HuH-7.5 (cell line): ENCODE measurements at places on chromosomes 1 and 21.

- no peak for DNase-seq
Observed at GRCh38 chr1:85599076-85599491, 18.5 kb downstream of the CCN1 start.

DNA sequence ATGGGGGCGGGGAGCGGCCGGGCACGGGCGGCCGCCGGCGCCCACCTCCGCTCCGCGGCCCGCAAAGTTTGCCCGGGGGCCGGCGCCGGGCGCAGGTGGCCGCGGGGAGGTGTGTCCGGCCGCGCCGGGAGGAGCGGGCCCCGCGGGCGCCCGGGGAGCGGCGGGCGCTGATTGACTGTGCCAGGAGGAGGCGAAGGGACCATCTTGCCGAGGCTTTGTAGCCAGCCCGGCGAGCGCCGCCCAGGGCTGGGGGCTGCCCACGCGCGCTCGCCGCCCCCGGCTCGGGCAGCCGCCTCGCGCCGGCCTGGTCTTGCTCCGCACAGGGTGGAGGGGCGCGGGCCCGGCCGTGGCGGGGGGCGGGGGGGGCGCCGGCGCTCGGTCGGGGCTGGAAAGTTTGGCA, 432 bp downstream of the EPHB2 start:
- DNase-seq = no peak

GRCh38 chr1:247681288-247681897, 1.9 kb upstream of the OR13G1 start:
- peak; percentile 6 for DNase-seq

DNA sequence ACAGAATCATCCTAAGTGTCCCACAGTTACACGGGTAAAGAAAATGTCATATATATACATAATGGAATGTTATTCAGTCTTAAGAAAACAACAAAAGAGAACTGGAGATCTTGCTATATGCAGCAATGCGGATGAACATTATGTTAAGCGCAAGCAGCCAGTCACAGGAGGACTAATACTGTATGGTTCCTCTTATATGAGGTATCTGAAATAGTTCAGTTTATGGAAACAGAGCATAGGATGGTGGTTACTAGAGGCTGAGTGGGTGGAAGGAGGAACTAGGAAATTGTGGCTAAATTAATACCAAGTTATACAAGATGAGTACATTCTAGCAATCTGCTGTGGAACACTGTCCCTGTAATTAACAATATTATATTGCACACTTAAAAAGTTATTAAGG, 834.3 kb downstream of the KCNT2 start:
- no peak for DNase-seq

DNA sequence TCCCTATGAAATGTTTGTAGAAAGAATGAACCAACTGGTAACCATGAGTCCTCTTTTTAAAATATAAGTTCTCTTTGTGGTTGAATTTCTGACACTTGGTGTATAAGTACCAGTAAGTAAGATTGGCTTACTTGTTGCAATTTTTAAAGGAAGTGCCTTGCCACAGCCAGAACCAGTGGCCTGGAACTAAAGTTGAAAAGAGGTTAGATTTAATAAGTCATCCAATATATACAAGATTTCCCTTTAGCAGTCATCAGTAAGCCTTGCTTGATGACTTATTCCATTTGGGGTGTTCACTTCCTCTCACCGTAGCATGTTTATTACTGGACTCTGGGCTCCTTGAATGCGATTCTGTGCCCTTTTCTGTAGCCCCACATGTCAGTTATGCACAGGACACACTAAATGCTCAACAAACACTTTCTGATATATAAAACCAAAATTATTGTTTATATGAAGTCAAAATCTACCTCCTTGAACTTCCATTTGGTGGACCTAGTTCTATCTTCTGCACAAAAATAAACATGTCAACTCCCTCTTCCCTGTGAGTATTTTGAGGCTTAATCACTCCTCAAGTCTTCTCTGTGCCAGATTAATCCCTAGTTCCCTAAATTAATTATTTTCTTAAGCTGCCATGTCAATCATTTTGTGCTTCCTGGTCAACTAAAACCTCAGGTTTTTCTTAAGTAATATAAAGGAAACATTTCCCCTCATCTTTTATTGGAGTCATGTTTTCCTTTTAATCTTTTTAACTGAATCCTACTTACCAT, 218.1 kb downstream of the ST6GALNAC3 start:
- DNase-seq = no peak

DNA sequence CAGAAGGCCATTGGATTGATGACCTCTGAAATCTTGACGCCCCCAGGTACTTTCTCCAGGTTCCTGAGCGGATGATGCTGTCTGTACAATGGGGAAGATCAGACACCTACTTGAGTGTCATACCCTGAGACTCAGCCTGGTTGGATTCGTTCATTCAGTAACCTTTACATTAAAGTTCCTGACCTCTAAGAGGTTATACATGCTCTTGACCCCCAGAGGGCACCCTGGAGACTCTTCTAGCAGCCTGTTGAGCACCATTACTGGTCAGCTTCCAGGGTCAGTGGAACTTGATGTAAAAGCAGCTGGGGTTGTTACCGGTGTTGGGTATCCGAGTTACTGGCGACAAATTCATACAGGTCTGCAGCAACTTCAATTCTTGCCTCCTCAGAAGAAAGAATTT, 114.3 kb upstream of the ZNF678 start:
- peak; percentile 72 for DNase-seq
